T-helper 22 cell (primary cell): ENCODE measurements at places on chromosomes 7 and 10.

DNA sequence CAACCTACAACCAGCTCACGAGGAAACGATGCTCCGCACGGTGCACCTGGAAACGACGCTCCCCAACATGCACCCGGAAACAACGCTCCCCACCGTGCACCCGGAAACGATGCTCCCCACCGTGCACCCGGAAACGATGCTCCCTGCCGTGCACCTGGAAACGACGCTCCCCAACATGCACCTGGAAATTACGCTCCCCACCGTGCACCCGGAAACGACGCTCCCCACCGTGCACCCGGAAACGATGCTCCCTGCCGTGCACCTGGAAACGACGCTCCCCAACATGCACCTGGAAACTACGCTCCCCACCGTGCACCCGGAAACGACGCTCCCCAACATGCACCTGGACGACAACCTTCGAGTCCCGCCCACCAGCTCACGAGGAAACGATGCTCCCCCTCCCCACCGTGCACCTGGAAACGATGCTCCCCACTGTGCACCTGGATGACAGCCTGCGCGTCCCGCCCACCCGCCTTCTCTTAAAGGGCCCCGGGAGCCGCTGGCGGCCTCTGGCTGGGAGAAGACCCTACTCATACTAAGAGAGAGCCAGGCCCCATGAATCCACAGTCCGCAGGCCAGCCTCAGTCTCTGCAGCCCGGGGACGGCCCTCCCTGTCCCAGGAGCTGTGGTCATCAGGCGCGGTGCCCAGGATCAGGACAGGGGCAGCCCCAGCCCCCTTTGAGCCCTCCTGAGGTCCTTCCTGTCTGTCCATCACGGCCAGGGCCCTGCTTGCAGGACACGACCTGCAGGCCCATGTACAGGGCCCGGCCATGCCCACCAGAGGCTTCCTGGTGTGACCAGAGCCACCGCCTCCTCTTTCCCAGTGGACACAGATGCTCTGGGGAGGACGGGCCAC, 98.3 kb downstream of the PDGFA start:
- no peak for DNase-seq

GRCh38 chr10:69616358-69616757, 13.7 kb upstream of the FAM241B start:
- DNase-seq = no peak

DNA sequence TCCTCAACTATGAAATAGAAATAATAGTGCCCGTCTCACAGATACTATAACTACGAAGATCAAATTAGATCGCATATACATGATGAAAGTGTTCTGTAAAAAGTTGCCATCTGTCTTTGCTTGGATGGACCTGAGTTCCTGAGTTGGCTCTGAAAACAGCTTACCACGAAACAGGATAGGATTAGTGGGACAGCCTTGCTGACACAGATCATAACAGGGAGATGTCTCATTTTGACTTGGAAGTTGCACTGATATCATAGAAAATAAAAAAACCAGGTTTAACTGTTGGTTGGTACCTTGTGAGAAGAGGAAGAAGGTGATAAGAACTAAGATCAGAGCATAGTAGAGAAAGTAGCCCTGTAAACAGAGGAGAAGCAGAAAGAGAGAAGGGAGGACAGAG, 79.3 kb upstream of the AGBL3 start:
- DNase-seq = no peak

GRCh38 chr7:71995111-71995510, 417.0 kb downstream of the CALN1 start:
- no peak for DNase-seq

GRCh38 chr7:2820508-2820934, 23.6 kb downstream of the GNA12 start:
- DNase-seq = no peak

DNA sequence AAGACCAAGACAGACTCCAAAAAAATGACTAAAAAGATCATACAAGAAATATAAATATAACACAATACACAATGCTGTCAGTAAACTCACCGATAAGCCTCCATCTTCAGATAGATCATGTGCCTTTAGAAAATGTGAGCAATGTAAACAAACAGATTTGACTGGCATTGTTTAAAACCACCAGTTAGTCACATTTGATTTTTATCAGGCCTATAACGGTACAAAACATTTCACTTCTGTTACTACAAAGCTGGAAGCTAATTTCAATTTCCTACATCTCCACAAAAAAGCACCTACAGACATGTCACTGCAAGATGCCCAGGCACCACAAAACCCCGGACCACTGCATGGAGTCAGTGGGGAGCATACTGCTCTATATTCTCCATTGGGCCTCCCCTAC, 18.9 kb downstream of the SGMS1 start:
- no peak for DNase-seq

DNA sequence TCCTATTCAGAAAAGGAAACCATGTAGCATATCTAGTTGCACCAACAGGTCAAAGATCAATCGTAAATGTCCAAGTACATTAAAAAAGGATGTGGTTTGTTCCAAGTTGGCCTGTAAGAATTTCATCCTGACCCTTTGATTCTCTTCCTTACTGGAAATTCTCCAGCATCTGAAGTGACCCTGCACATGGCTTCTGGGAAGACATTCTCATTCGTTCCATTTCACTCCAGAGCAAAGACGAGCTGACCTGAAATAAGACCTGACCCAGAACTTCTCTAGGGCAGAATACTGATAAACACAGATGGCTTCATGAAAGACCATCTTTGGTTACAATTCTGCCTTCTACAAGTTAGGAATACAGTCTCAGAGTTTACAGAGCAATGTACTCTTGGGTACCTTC, 39.8 kb downstream of the ASB4 start:
- no peak for DNase-seq

- DNase-seq = no peak
These were observed 417.6 kb upstream of the POT1 start for GRCh38 chr7:125347269-125347668.

- no peak for DNase-seq
These were observed 33.3 kb upstream of the MNX1 start for GRCh38 chr7:157043745-157044144.

DNA sequence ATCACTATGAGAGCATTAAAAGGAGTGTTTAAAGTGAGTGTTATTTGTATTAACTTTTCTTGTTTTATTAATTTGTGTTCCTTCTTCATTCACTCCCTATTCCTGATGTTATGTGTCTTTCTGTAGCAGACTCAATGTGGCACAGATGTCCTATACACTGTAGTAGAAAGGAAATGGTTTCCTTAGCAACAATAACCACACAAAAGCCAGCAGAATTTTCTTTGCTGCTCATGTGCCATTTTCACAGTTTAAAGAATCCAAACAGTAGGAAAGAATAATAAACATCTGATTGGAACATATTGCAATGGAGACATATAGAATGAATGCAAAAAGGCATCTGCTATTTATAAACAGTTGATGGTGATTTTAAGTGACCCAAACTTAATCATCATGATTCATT, 763.6 kb downstream of the PHTF2 start:
- DNase-seq = no peak

DNA sequence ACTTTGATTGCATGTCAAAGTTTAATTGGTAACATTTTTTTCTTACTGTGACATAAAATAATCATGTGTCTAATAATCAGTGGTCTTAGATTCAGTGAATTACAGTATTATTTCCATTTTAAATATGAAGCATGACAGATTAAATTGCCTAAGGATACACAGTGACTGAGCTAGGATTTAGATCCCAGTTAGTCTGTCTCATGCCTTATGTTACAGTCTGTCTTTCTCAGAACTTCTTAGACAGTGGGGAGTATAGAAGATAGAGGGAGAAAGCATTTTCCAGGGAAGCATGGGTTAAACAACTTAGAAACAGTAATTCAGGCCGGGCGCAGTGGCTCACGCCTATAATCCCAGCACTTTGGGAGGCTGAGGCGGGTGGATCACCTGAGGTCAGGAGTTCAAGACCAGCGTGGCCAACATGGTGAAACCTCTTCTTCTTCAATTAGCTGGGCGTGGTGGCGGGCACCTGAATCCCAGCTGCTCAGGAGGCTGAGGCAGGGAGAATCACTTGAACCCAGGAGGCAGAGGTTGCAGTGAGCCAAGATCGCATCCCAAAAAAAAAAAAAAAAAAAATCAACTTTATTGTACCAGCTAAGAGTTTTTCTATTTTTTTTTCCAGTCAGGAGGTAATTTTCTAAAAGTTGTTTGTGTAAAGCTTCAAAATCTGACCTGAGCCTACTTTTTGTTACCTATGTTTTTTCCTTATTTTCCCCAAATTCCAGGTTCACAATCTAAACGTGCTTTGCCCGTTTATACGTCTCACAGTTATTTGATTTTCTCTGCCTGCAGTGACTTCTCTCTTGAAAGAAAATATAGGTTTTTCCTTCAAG, 3.3 kb downstream of the CASD1 start:
- no peak for DNase-seq

DNA sequence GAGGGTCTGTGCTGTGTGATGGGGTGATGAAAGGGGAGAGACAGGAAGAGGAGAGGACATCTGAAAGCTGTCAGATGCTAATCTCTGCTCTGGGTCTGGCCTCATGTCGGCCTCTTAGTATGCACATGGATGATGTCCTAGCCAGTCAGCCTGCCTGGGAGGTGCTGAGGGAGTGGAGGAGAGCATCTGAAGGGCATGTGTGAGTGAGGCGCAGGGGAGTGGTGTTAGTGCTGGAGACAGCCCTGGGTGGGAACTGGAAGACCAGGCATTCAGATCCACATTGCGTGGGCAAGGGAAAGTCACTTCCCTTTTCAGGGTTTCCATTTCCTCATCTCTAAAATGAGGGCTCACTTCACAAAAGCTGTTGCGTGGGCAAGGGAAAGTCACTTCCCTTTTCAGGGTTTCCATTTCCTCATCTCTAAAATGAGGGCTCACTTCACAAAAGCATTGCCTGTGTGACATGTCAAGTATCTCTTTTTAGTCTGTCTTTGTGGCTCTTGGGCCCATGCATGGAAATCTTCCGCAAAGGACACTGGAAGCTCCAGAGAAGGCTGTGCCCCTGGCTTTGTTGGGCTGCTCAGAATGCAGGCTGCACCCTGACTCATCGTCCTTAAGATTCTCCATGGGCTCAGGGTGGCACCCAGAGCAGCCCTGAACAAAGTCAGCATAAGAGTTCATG, 10.0 kb downstream of the SFTPD start:
- DNase-seq = no peak

GRCh38 chr10:6347391-6347951, 144.7 kb downstream of the PFKFB3 start:
- peak; percentile 64 for DNase-seq

DNA sequence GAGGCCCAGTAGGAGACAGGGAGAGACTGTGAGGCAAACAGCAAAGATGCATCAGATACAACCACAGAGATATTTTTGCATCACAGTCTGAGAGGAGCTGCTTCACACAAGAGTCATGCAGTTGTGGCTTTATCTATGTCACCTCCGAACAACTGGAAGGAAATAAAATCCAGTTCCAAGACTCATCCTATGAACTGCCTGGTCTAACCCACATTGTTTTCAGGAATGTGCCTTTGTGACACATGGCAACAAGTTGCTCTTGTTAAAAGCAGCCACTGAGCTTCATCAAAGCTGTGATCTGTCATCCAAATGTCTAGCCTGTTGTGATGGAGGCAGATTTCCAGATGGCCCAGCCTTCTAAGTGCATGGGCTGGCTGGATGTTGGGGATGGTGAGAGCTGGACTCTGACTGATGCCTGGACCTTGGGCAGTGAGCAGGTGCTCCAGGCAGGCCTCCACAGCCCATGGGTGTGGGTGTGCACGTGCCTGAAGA, 255.0 kb downstream of the BMPER start:
- no peak for DNase-seq

- no peak for DNase-seq
These were observed 669.4 kb downstream of the INHBA start for GRCh38 chr7:41033500-41033899.

DNA sequence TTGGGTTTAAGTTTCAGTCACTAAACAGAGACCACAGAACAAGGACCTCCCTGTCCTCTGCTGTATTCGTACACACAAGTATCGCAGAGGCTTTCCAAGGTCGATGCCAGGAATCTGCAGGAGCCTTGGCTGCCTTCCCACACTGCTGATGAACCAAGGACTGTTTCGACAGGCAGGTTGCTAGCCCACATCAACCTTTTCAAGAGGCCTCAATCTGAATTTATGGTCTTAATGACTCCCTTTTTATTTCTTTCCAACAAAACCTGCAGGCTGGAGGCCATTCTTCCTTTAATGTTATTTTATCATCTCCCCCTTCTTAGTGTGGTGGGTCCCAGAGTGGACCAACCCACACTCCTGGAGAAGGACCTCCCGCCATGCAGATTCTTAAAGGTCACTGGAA, 45.6 kb downstream of the JCAD start:
- no peak for DNase-seq

DNA sequence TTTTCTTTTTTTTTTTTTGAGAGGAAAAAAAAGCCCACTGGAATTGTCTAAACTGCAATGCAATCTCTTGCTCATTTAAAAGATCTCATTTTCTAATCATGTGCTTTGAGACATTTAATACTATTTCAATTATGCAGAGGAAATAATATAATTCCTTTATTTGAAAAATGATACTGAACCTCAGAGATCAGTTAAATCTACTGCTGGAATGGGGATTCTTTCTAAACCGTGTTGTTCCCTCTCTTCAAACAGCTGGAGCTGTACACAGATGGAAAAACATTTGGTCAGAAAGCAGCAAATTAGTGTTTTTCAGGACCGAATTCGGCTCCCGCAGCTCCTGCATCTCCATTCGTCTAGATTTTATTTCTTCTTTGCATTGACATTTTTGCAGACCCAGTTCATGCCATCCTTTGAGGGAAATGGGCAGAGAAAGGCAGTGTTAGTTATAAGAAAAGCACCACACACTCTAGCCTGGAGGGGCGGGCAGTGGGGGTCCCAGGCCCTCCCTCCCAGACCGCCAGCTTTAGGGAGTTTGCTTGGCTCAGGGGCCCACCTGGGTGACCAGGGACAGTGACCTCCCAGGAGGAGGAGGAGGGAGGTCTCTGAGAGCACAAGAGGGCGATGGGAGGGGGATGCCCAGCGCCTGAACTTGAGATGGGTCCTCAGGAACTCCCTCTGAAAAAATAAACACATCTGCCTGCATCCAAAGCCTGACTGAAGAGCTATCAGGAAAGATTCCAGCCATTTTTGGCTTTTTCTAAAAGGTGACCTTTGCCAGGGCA, 32.4 kb downstream of the TRIM8 start:
- DNase-seq = no peak

DNA sequence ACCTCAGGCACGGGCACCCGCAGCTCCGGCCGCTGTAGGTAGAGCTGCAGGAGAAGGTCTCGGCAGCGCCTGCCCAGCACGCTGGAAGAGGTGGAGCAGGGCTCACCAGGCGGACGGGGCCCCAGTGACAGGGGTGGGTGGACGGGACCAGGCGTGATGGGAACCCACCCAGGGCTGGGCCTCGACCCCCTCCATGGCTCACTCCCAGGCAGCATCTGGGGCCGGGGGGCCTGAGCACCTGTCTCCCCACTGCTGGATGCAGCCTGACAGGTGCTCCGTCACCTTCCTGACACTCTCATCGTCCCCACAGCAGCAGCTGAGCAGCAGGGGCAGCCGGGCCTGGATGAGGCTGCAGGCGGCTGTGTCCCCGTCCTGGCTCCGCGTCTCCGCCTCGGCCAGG, 16.7 kb upstream of the MICALL2 start:
- no peak for DNase-seq

DNA sequence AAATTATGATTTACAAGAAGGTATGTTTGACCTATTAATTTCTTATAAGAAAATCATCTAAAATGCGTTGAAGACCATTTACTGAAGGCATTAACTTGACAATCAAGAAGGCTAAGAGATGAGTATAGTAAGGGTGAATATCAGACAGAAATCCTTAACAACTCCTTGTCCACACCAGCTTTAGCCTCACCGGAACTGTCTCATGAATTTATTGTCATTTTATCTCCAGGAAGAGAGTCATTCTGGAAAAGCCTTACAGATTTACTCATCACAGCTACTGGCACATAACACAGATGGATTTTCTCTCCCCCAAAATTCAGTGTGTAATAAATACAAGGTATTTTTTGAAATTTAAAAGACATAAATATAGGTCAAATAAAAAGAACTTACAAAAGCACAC, 129.4 kb upstream of the LSM8 start:
- no peak for DNase-seq
